GM12878 (cell line): ENCODE measurements at places on chromosomes 2 and 18. TPM values are rescaled to one million over a fixed set of nuclear protein-coding genes. Genes with fewer than 3 reads are reported as not detected.

Gene SLC9A2
- 0.80 and 1.2 TPM in 2 replicates for total RNA-seq

Gene KYNU
- total RNA-seq: 36.8 and 38.6 TPM in 2 replicates

DNA sequence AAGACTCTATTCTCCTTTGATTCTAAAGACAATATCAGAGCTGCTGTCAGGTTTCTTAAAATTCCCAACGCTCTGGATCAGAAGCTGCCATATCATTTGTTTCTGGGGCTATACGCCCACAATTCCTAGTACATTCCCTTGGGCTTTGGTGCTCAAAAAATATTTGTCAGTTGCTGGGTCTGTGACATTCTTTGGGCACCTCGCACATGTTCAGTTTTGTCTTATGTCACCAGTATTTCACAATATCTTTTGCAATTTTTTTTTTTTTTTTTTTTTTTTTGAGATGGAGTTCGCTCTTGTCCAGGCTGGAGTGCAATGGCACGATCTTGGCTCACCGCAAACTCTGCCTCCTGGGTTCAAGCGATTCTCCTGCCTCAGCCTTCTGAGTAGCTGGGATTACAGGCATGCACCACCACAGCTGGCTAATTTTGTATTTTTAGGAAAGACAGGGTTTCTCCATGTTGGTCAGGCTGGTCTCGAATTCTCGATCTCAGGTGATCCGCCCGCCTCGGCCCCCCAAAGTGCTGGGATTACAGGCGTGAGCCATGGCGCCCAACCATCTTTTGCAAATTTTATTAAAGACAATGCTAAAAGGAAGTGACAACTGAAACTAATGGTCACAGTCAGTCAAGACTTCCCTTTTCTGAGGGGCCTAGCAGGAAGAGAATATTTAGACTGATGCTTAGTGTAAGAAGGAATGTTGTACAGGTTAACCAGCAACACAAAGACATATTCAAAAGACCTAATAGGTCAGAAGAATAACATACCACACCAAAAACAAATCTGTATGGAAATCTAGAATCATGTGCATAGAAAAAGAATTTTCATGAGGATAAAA lies 6.8 kb downstream of the ZNF397 start:
- H3K36me3 ChIP-seq: peaks cover 2% of the 10 kb centered on the region
- no peaks in the 10 kb centered on the region for H3K4me1 ChIP-seq
- no peak overlapping the region for H3K27ac ChIP-seq
- H3K4me3 ChIP-seq: no peak overlapping the region

GRCh38 chr2:25960920-25961319 lies 21.4 kb downstream of the KIF3C start:
- H3K27me3 ChIP-seq: no peaks in the 10 kb centered on the region; the same call in 1 of the 2 replicates
- DNase-seq: no peak
- no peak overlapping the region for H3K27ac ChIP-seq
- no peaks in the 10 kb centered on the region for H3K4me1 ChIP-seq

DNA sequence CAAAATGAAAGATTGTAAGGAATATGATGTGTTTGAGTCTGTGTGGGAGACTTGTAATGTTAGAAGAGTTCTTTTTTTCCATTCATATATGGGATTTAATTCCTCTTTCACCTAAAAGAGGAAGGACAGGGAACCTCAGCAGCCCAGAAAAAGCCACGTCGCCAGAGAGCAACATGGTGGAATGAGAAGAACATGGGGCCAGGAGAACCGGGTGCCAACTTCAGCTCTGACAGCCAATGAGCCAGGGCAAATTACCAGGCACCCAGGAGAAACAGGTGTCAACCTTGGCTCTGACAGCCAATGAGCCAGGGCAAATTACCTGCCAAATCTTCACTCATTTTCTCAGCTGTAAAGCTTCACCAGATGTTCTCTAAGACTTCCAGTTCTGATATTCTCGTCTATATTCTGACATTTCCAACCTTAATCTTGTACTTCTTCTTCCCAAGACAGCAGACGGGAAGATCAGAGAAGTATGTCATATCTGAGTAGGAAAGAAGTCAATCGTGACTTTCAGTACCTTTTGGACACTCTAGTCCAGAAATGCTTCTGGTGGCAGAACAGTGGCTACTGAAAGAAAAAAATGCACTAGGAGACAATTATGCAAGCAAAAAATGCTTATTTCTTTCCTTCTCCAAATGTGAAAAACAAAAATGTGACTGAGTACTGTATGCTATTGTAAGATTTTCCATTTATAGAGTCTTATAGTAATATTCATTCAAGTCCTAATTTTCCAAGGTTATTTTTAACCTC lies 79.2 kb upstream of the COL5A2 start:
- H3K4me3 ChIP-seq: no peak overlapping the region
- no peak overlapping the region for H3K27ac ChIP-seq
- H3K27me3 ChIP-seq: no peaks in the 10 kb centered on the region
- no peaks in the 10 kb centered on the region for H3K4me1 ChIP-seq
- DNase-seq: no peak
- H3K36me3 ChIP-seq: no peaks in the 10 kb centered on the region

DNA sequence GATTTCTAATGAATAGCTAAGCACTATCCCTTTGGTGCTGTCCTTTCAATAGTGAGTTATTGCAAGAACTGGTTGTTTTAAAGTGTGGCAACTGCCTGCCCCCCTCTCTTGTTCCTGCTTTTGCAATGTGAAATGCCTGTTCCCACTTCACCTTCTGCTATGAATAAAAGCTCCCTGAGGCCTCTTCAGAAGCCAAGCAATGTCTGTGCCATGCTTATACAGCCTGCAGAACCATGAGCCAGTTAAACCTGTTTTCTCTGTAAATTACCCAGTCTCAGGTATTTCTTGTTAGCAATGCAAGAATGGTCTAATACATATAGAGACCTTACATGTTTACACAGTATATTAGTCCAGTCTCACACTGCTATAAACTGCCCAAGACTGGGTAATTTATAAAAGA lies 15.0 kb upstream of the METTL21A start:
- H3K4me3 ChIP-seq: no peak overlapping the region
- no peak overlapping the region for H3K27ac ChIP-seq
- no peak for DNase-seq
- no peaks in the 10 kb centered on the region for H3K36me3 ChIP-seq
